Right lung (tissue), 10 donors: ENCODE measurements at places on chromosomes 4 and X.

GRCh38 chr4:70713453-70714078 lies 8.2 kb upstream of the RUFY3 start:
- DNase-seq, result no peak

- DNase-seq, result no peak
These were observed 15.0 kb downstream of the RGN start for GRCh38 chrX:47093248-47093647.

DNA sequence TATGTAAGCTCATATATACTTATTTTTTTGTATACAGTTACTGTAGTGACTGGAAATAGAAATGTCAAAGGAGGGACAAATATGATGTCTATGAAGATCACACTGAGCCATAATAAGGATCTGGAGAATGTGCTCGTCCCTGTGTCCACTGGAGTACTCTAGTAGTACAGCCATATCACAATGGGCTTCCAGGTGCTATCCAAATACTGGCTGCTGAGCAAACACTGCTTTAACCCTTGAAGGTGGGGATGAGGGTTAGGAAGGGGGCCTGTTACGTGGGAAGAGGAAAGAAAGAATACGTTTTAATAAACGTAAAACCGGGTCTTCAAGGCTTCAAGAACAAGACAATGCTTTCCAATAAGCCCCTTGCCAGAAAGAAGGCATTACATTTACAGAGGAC lies 29.8 kb upstream of the TMEM150C start:
- no peak for DNase-seq

- DNase-seq, result no peak
These were observed 3.0 kb downstream of the KIAA0232 start for GRCh38 chr4:6785572-6785925.
